Central memory CD4-positive, alpha-beta T cell (primary cell): ENCODE measurements at places on chromosomes 5 and 9.

GRCh38 chr5:180395540-180396274, 42.6 kb upstream of the GFPT2 start:
- DNase-seq, result no peak

DNA sequence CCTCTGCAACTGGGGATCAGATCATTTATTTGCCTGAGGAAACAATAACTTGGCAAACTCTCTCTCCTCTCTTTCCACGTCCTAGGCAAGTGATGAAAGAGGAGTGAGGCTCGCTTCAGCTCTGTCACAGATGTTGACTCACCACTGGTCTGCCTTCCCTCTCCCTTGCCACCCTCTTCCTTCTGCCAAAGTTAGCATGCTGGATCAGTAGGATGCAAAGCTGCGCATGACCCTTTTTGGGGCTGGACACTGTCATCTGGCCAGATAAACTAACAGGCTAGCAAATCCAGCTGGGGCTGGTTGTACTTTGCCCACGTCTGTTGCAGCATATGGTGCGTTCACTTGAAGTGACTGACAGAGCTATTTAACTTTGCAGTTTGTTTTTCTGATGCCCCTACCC, 36.2 kb upstream of the SMARCA2 start:
- DNase-seq, result no peak

GRCh38 chr9:123649909-123650308, 280.0 kb downstream of the DENND1A start:
- no peak for DNase-seq

GRCh38 chr5:149596712-149597111, 15.4 kb downstream of the ARHGEF37 start:
- DNase-seq, result no peak

DNA sequence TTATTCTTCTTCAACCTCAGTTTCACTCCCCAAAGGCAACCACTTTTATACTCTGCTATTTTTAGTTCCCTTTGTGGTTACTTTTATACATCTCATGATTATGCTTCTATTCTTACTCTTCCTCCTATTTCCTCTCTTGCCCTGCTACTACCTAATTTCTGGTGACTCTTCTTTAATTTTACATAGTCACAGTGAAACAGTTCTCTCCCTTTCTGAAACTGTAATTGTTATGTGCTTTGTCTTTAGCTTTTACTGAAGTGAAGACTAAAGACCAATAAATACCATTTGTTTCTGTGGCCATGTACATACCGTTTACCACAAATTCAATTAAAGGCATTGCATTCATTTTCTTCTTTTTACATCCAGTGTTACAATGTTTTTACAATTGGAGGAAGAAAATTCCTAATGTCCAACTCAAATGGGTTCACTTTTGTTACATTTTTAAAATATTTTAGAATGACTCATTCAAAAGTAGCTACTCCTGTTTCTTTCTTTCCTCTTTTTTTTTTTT, 410.6 kb downstream of the PSAT1 start:
- no peak for DNase-seq

- no peak for DNase-seq
Observed at GRCh38 chr9:16813838-16814237, 56.6 kb downstream of the BNC2 start.
